ENCODE measurements at places on chromosomes 16 and 17.

GRCh38 chr17:73311428-73311780 lies 397 bp downstream of the CDC42EP4 start:
- no peak for DNase-seq

DNA sequence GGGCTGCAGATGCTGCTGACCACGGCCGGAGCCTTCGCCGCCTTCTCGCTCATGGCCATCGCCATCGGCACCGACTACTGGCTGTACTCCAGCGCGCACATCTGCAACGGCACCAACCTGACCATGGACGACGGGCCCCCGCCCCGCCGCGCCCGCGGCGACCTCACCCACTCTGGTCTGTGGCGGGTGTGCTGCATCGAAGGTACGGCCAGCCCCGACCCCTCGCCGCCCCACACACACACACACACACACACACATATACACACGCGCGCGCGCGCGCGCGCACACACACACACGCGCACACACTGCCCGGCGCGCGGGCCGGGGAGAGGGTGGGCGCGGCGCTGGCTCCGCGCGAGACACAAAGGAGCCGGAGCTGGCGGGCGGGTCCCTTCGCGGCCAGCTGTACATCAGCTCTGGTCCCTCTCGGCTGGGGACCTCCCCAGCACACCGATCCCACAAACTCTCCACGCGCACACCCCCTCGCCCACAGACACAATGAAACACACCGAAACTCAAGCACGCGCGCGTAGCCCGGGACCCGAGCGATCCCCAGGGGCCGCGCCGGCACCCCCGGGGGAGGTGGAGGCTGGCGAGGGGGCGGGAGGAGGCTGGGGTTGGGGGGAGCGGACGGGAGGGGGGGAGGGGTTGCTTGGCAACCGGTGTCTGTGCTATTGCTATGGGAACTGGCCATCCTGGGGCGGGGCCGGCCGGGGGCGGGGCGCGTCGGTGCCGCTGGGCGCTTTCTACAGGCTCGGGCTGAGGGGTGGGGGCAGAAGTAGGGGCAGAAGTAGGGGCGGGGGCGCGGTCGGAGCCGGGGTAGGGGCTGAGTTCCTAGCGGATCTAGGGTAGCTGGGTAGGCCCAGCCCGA lies 658 bp downstream of the CACNG4 start:
- no peak for DNase-seq

- DNase-seq = no peak
These were observed 140.6 kb downstream of the PARN start for GRCh38 chr16:14489460-14489859.

- no peak for DNase-seq
These were observed 309.7 kb downstream of the MAP2K6 start for GRCh38 chr17:69724238-69724637.

DNA sequence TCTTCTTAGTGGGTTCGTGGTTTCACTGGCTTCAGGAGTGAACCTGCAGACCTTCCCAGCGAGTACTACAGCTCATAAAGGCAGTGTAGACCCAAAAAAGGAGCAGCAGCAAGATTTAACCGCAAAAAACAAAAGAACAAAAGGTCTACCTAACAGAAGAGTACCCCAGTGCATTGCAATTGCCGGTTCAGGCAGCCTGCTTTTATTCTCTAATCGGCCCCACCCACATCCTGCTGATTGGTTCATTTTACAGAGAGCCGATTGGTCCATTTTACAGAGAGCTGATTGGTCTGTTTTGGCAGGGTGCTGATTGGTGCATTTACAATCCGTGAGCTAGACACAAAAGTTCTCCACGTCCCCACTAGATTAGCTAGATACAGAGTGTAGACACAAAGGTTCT lies 2.0 kb upstream of the ARRB2 start:
- DNase-seq = peak; percentile 75

GRCh38 chr17:36144014-36144413 lies 32.4 kb downstream of the TBC1D3B start:
- no peak for DNase-seq

DNA sequence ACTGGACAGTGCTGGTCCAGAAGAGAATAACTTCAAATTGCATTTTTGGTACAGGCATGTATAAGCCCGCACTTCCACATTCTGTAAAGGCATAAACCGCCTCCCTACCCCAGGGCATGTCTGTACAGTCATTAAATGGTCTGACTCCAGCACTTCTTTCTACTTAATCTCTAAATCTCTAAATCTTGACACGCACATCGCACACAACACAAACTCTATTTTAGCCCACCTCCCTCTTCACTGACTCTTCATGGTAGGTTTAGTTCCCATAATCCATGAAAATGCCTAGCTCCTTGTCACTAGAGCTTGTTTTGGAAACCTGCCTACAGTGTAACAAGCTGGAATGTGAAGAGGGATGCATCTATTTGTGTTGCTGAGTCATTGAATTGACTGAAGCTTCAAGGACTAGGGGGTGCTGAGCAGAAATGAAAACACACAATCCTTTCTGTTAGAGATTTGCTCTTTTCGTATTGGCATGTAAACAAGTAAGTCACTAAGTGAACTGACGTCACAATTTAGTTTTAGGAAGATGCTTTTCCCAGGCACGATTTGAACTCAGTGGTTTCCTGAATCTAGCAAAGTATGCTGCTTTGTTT lies 1.6 kb upstream of the DUSP14 start:
- DNase-seq = no peak

DNA sequence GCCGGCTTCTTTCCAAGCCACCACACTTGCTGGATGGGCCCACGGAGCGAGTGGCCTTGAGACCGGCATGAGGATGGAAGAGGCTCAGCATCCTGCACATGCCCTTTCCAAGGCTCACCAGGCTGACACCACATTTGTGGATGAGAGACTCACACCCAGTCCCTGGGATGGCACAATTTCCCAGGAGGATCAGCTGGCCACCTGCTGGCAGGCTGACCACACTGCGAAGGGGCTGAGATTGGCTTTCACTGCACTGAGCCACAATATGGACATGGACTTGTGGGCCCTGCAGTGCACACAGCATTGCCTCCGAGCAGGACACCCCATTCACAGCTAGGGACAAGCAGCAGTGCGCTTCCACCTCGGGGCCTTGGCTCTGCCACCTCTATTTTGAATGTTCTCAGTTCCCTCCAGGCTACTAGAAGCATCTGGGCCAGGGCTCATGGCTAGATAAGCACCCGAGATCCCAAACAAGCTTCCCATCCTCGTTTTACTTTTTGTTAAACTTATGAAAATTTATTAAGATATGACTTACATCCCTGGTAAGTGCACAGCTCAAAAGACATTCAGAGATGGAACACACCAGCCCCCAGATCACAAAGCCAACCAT lies 25.3 kb upstream of the KSR1 start:
- DNase-seq = no peak

- peak; percentile 44 for DNase-seq
These were observed 1.6 kb downstream of the HIC1 start for GRCh38 chr17:2056206-2057174.
